Brain (organoid and tissue), 16 donors: ENCODE measurements at places on chromosomes 1 and 21. TPM values are rescaled to one million over a fixed set of nuclear protein-coding genes. Genes with fewer than 3 reads are reported as not detected.

The PTPN14 gene
- 2.0 TPM for polyA plus RNA-seq

DNA sequence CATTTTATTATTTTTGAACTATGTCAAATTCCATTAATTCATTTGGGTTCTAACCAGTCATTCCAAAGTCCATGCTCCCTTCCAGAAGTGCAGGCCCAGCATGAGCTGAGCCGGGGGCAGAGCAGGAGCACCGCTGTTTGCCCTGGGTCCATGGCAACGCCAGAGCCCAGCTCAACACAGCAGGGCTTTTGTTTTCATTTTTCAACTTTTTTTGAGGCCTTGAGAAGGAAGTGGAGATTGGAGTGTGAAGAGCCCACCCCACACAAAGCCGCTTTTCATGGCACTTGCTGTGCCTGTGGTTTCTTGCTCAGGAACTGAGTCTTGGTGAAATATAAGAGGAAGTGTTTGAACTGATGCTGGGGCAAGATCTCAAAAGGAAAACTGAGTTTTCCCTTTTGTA is 13.2 kb upstream of the PRMT2 start:
- peak; percentile 63 for DNase-seq

DNA sequence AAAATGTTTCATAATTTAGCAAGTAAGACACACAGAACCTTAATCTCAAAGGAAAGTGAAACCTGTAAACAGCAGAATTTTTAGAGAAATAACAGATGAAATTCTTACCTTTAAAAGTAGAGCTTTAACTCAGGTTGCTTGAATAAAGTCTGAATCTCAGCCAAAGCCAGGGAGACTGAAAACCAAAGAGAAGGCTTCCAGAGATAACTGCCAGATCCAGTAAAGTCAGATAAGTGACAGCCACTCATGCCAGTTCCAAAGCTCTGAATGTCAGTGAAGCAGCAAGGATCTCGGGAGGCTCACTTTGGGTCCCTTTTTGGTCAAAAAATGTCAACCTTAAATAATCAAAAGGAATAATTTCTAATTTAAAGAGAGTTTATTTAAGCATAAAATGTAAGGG is 199.9 kb upstream of the CHRM3 start:
- DNase-seq: no peak

DNA sequence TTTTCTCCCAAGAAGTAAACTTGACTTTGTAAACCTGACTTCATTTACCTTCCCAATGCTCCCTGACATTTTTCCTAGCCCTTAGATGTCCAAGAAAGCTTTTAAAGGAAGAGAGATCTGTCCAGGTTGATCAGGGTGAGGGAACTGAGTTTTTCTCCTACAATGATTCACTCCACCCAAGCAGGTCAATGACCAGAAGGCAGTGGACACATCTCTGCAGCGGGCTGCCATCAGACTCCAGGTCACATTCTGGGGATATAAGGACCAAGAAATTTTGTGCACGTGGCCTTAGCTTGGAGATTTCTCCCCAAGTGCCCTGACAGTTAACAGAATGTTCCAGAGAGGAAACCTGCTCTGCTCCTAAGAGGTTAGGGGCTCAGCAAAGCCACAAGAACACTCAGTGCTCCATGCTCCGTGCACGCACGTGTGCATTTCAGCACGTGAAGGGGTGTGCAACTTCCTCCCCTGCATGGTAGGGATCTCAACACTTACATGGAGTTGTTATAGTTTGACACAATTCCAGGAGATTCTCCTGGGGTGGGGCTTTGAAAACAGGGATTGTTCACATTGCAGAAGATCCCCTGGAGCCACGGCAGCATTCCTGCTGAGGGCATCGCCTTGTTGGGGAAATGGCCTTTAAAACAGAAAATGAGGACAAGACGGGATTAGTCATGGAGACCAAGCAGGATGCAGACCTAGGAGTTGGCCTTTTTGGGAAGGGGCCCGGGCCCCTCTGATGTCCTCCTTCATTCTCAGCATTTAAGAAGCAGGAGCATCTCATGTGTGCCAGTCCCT is 9.8 kb downstream of the ABCA4 start:
- no peak for DNase-seq

DNA sequence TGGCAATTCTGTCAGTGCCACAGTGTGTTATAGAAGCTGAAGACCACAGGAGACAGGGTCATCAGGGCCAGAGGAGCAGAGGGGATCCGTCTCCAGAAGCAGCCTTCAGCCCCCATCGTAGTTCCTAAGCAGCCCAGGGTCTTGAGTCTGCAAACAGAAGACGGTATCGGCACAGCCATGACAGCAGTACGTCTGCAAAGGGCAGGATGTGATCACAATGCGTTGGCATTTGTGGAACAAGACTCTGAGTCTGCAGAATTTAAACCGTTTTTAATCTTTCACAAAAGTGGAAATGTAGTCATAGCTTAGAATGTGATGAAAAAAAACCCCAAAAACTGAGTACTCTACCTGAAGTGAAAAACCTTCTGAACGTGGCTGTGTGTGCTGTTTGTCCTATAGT is 44.0 kb upstream of the SCCPDH start:
- no peak for DNase-seq

GRCh38 chr1:97943354-97943753 is 22.5 kb upstream of the DPYD start:
- no peak for DNase-seq

- DNase-seq: no peak
These were observed 17.1 kb downstream of the MORC3 start for GRCh38 chr21:36337099-36337509.

GRCh38 chr21:41580758-41581554 is 73.0 kb upstream of the TMPRSS2 start:
- DNase-seq: no peak

DNA sequence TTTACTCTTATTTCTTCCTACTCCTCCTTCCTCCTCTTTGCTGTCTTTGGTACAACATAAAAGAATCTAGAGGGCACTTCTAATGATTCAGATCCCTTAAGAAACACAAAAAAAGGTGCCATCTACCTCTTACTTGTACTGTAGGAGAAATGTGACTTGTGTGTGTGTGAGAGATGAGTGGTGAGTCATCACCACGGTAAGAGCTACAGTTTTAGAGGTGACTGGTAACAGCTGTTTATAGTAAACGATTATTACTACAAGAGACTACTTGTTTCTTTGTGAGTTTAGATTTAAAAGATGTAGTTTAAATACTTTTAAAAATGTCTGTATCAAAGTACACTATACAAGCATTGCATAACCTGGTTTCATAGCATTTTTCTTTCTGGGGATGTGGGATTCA is 40.4 kb downstream of the SLC35D1 start:
- DNase-seq: no peak

The LMNA gene
- 55.1 TPM for polyA plus RNA-seq

The ATP6V1G3 gene
- polyA plus RNA-seq: not detected

The RAB25 gene
- 113 TPM for polyA plus RNA-seq

The TBX15 gene
- 9.0 TPM for polyA plus RNA-seq

The FOXD2 gene
- 0.49 TPM for polyA plus RNA-seq

- DNase-seq: no peak
These were observed 85.3 kb downstream of the EDEM3 start for GRCh38 chr1:184669391-184669790.

The PPIAL4G gene
- not detected for polyA plus RNA-seq

DNA sequence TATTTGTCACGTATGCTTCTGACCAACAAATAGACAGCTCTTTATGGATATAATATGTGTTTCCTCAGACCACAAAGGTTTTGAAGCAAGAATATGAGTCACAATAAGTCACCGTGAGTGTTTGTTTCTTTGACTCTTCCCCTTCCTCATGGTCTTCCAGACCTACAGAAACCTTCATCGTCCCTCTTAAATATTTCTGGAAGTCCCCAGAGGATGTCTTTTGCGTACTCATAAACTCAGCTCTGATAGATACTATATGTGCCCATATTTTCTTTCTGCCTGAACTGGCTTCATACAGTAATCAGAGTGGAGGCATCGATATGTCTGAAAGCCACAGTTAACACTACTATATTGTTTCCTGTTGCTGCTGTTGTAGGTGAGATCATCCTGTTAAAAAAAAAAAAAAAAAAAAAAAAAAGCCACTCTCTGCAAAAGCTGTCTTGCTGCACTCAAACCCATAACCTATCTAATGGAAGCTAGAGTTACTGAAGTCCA is 38.4 kb downstream of the ADAMTS1 start:
- no peak for DNase-seq

- DNase-seq: no peak
These were observed 3.0 kb downstream of the HSPB7 start for GRCh38 chr1:16014509-16015482.

The SLAMF8 gene
- polyA plus RNA-seq: 0.97 TPM

GRCh38 chr21:42460391-42461184 is 35.4 kb downstream of the RSPH1 start:
- DNase-seq: peak; percentile 54

The IL23R gene
- not detected for polyA plus RNA-seq

DNA sequence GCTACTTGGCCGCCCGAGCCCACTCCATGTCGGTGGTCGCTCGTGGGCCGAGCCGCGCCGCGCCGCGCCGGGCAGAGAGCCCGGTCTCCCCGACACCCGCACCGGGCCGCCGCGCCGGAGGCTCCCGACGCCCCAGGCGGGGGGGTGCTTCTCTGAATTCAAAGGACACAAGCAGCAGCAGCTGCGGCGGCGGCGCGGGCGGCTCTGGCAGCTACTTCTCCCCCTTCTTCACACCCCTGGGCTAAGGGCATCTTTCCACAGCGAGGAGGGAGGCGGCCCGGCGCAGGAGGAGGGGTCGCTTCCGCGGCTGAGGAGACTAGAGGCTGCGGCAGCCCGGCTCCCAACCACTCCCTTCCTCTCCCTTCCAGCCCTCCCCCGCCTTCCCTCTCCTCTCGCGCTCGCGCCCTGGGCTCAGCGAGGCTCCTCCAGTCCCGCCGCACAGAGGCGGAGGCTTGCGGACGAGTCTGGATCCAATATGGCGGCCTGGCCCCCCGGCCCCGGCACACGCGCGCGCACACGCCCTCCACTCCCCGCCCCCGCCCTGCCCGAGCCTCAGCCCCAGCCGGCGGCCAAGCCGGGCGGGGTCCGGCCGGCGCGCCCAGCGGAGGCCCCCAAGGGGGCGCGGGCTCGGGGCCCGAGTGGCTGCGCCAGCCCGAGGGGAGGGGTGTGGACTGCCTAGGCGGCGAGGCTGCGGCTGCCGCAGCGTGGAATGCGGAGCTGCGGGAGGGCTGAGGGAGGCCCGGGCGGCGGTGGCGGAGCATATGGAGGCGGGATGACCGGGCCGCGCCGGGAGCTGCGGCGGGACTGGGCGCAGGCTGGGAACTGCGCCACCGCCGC is at the start of gene CDC42BPA:
Gene CDC42BPA (minus strand): TSS at position 477 of the 837 bp plus-strand sequence. CDS start 1,310 bp downstream, outside the sequence.
- DNase-seq: peak; percentile 94

DNA sequence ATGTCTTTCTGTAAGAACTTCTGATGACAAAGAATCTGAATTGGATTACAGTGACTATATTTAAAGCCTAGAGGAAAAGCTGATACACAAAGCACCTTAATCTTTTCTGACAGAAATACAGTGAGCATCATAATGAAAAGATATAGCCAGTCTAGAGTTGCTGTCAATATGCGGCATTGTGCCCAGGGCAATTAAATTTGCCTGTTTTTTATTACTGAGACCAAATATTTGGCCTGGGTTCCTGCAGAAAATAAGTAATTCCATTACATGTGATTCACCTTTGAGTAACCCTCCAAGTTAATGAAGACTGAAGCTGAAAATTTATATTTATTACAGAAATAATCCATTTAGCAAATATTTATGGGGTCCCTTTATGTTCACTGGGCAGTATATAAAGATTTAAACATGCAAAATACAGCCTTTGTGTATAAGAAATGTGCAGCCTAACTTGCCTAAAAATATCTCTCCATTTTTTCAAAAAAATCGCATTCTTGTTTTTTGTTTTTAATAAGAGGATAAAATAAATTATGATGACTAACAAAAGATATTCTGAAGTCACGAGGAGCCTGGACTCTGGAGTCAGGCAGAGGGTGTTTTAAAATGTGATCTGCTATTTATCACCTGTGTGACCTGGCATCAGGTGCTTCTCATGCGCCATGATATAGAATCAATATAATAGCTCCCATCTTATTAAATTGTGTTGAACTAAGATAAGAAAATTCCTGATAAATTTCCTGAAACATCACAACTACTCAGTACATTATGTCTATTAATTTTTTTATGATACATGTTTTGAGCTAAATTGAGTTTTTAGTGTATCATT is 83.6 kb downstream of the SGIP1 start:
- no peak for DNase-seq

GRCh38 chr21:43938751-43939442 is 73.2 kb upstream of the TRAPPC10 start:
- DNase-seq: no peak

The OR2T33 gene
- not detected for polyA plus RNA-seq

GRCh38 chr1:218614031-218614430 is 268.9 kb downstream of the TGFB2 start:
- DNase-seq: no peak

The SDCCAG8 gene
- 12.3 TPM for polyA plus RNA-seq

DNA sequence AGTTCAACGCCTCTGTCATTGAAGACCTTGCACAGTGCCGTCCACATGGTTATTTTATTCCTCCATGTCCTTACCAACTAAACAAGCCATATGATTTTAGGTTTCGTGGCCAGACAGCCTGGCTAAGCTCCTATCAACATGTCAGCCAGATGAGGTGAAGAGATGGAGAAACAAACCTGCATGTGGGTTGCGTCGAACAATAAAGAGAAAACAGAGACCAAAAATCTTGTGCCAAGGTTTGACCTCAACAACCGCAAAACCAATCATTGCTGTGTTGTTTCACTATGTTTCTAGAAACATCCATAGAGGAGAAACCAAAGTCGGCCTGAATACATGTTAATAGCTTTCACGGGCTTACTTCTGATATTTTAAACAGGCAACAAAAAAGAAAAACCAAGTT is 544.6 kb downstream of the SMYD3 start:
- no peak for DNase-seq

DNA sequence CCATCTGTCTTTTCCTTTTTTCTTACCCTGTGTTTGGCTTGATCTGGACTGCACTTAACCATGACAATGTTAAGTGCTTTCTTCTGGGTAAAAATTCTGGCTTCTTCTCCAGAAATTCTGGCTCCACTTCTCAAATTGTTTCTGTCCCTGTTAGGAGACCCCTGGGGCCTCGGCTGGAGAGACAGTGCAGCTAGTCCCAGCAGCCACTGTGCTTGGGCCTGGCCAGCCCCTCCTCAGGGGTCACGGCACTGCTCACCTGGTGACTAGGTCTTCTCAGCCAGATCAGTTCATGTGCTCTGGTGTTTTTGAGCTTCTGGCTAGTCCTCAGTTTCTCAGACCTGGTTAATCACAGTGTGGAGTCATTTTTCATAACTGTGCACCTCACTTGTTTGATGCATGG is 72.4 kb downstream of the ADARB1 start:
- DNase-seq: no peak

GRCh38 chr1:239558991-239559390 is 172.6 kb downstream of the CHRM3 start:
- no peak for DNase-seq

DNA sequence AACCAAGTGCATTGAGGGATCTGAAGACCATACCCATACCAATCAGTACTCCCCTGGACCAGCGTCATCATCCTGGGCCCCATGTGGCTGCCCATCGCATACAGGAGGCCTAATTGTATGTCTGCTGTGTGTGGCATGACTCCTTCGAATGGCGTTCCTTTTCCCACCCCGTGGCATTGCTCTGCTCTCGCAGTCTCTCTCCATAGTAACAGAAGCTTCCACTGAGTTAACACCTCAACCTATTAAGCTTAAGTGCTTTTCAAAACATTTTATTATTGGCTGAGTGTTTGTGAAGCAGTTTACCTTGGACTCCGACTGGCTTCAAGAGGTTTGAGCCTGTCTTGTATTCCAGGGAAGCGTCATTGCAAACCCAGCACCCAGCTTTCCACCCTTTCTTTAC is 187.1 kb upstream of the LMO4 start:
- no peak for DNase-seq
